Stimulated activated CD8-positive, alpha-beta memory T cell treated with anti-CD3 and anti-CD28 coated beads, Interleukin-4, amount 100 ng/mL, for 4 hours (primary cell): ENCODE measurements at places on chromosomes 13 and 19.

DNA sequence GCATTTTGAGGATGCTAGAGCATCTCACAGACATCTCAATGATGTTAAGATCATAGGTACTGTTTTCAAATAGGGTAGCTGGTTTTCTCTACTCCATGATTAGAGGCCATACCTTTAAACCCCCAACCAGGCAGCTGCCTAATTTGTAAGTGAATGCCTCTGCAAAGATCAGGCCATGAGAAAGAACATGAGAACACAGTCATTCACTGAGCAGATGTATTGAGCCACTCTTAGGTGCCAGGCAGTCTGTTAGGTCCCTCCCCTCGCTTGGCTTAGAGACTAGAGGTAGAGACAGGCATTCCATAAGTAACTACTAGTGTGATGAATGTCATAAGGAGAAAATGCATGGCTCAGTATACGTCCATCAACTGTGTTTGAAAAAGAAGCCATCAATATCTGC lies 410.0 kb downstream of the FGF9 start:
- no peak for DNase-seq

- no peak for DNase-seq
These were observed 21.9 kb downstream of the ANKRD27 start for GRCh38 chr19:32652894-32653598.

- DNase-seq: no peak
These were observed 20.0 kb upstream of the ATP12A start for GRCh38 chr13:24660023-24660741.

DNA sequence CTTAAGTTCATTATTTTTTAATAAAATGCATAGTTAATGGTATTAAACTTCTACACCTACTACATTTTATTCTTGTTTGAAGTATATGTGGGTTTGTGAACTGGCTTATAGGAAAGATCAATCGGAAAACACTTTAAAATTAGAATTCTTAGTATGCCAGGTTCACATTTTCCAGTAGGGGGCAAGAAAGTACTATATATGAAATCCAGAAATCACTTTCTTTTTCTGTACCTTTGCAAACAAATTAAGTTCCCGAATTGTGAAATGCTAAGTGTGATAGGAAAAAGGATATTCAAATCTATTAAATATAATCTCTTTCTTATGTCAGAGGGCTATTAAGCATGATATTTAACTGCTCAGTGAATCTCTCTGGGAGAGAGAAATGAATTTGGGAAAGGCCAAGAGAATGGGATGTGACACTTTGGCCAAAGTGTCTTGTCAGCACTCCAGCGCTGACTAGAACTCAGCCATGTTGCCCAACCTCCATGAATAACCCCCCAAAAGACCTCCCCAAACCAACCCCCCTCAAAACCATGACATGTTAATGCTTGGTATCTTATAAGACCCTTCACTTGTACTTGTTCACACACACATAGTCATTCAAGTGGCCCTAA lies 122.6 kb upstream of the SLC10A2 start:
- DNase-seq: no peak

DNA sequence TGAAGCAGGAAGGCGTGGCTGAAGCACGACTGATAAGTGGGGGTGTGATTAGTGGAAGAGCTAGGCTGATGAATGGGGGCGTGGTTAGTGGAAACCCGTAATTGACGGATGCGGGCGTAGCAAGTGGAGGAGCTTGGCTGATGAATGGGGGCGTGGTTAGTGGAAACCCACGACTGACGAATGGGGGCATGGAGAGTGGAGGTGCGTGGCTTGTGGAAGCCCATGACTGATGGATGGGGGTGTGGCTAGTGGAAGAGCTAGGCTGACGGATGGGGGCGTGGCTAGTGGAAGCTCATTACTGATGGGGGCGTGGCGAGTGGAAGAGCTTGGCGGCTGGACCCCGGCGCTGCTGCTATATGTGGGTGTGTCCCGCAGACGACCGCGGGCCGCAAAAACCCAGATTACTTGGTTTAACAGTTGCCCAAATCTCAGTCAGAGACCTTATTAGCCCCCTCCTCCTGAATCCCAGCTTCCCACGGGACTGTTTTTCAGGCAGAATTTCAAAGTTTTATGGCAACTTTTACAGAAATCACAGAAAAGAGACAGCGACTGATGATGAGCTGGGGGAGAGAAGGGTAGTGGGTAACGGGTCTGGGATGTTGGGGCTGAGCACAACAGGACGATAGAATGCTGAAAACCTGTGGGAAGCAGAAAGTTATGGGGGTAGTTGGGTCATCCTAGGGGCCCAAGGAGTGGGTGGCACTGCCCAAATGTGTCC lies 9.0 kb upstream of the MEIS3 start:
- DNase-seq: peak; percentile 61

DNA sequence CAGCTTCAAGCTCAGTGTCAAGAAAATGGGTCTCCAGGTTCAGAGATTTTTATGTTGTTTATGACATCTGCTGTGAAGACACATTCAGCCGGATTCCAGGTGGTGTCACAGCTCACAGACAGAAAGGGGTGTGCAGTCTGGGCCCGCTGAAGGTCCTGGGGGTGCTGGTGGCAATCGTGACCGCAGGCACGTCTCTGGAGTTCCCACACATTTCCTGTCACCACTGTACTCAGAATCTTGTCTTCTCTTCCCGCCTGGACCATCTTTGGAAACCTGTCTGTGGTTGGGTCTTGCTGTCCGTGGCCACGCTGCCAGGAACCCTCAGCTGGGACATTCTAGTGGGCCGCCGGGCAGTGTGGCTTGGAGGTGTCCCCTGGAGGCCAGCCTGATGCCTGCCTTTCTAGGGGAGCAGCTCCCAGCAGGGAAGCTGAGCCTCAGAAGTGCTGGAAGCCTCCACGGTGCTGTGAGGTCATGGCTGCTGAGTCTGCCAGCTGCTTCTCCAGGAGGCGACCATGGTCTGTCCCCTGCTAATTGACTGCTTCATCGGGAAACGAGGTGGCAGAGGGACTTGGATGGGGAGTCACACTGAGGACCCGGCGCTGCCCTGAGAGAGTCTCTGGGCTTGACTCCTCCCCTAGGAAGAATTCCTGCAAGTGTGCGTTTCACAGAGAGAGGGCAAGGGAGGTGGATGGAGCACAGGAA lies 3.7 kb downstream of the TEX29 start:
- DNase-seq: no peak

DNA sequence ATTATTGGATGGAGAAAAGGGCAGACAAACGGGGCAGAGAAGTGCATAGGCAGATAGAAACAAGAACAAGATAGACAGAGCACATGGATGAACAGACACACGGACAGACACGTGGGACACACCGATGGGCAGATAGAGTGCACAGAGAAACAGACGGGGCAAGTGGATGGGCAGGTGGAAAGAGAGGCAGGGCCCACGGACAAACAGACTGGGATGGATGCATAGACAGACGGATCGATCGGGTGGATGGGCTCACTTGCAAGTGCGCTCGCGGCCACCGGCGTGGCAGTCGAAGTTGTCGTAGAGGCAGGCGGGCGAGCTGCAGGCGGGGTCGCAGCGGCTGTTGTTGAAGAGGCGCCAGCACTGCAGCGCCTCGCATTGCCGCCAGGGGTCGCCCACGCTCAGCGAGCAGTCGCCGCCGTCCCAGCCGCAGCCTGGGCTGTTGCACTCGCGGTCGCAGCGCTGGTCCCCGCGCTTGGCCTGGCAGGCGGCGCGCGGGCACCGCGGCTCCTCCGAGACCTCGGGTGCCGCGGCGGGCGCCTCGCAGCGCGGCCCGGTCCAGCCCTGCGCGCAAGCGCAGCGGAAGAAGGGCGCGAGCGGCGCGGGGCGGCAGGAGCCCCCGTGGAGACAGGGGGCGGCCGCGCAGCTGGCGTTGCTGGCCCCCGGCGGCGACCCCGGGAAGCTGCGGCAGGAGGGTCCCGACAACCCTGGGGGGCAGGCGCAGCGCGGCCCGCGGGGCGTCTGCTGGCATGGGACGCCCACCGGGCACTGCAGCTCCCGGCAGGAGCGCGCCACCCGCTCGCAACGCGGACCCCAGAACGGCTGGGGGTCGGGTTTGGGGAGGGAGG lies 23.3 kb downstream of the NOTCH3 start:
- peak; percentile 59 for DNase-seq

DNA sequence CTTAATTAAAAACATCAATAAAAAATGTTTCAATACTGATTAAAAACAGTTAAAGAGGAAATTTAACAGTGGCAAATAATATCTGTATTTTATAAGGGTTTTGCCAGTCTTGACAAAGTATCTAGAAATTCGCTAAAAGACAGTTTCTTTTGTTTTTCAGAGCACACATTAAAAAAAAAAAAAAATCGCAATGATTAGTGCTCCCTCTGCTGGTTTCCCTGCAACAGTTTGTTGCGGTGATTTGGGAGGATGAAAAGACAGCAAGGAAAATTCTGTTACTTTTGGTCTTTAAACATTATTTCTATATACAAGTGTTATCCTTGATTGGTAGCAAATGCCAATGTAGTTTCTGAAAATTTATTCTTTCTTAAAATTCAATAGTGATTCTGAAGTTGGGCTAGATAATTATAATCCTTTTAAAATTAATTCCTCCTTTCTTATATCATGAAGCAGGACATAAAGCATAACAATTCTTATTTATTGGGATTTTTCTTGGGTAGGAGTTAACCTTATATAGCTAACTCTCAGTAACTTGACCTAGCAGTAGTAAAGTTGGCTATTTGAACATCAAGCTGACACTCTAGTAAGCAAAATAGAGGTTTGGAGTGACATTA lies 23.1 kb upstream of the SPRY2 start:
- no peak for DNase-seq

DNA sequence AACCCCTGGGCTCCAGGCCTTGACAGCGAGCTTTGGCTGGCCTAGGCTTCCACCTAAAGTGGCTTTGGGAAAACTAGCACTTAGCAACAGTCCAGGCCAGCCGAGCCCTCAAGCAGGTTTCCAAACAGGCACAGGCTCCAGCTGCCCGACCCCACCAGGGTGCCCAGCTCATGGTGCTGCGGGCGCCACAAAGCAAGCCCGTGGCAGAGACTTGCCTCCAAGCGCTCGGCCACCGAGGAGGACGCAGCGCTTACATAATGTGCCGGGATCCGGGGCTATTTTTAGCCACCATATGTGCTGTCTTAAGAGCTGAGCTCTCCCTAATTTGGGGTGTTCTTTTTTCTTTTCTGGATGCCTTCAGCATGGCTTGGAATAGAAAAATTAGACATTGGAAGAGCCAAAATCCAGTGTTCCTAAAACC lies 56.1 kb upstream of the F7 start:
- no peak for DNase-seq

DNA sequence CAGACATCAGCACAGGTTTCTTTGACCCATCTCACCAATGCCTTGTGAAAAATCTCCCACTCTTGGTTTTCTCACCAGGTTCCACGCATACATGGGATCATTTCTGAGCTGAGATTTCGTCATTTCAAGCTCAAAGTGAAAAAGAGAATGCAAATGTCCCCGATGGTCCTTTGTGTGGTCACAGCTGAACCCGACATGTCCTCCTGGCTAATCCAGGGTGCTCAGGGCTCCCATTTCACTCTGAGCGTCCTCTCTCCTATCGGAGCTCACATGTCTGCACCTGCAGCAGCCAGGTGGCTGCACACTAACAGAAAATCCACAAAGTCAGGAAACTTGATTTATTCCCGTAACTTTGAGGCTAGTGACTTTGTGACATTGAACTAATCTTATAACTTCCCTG lies 9.3 kb upstream of the CEACAM3 start:
- DNase-seq: no peak

GRCh38 chr19:39342647-39343305 lies 555 bp downstream of the SAMD4B start:
- DNase-seq: no peak

DNA sequence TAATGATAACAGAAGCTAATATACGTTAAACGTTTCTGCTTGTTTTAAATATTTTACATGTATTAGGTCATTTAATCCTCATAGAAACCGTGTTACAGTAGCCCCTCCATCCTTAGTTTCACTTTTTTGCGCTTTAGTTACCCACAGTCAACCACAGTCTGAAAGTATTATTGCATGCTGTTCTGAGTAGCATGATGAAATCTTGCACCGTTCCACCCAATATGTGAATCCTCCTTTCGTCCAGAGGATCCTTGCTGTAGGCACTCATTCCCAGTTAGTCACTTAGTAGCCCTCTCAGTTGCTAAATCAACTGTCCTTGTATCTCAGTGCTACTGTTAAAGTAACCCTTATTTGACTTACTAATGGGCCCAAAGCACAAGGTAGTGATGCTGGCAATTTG lies 257.8 kb downstream of the ENOX1 start:
- DNase-seq: no peak

GRCh38 chr19:14116525-14116917 lies 1.0 kb downstream of the PRKACA start:
- no peak for DNase-seq

GRCh38 chr19:47531640-47532387 lies 17.0 kb upstream of the NAPA start:
- no peak for DNase-seq

- DNase-seq: no peak
These were observed 30.0 kb upstream of the ISYNA1 start for GRCh38 chr19:18467978-18468377.

DNA sequence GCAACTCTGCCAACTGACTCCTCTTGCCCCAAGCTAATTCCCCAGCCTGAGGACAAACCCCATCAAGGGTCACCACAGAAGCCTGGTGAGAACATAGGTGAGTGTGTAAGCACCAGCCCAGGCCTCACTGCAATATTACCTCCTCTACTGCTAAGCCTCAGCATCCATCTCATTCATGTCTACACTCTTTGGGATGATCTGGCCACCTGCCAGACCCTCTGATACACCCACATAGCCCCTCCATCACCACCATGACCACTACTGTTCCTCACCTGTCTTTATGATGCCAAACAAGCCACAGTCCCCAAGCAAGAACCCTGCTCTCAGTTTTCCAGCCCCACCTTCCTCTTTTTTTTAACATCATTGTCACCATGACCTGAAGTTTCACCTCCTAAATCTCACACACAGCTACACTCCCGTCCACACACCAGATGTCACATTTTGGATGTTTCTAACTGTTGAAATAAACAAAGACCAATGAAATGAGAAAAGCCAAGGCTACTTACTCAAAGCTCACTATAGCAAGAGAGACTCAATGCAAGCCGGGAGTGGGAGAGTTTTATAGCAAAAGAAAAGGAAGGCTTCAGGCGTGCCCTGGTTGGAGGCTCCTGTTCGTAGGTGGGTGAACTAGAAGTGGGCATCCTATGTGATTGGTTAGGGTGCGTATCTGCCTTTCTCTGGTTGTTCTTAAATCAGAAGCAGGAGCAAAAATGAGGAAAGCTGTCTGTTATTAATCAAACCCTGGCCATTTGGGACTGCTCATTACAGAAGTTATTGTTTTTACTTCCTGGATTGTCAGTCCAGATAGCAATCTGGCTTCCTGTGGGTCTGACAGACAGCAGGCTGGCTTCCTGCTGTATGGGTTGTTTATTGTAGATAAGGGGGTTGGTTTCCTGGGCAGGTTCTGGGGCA lies 2.0 kb downstream of the ZNF792 start:
- DNase-seq: no peak

- DNase-seq: no peak
These were observed 10.3 kb downstream of the ZNF787 start for GRCh38 chr19:56110515-56111448.

- DNase-seq: no peak
These were observed 16.9 kb downstream of the TMPRSS9 start for GRCh38 chr19:2376784-2377519.
